ENCODE measurements at places on chromosomes 7 and 10. TPM values are rescaled to one million over a fixed set of nuclear protein-coding genes. Genes with fewer than 3 reads are reported as not detected.

Gene HHEX
- 22.8 TPM for total RNA-seq

Gene ANKIB1
- total RNA-seq = 41.4 TPM

Gene NODAL
- total RNA-seq = not detected

Gene RADIL
- total RNA-seq = 6.2 TPM

Gene ODAD2
- 0.29 TPM for total RNA-seq

Gene PDE6C
- not detected for total RNA-seq

Gene AVPI1
- total RNA-seq = 19.7 TPM

Gene NANOS1
- 1.0 TPM for total RNA-seq

Gene CDC14C
- not detected for total RNA-seq

DNA sequence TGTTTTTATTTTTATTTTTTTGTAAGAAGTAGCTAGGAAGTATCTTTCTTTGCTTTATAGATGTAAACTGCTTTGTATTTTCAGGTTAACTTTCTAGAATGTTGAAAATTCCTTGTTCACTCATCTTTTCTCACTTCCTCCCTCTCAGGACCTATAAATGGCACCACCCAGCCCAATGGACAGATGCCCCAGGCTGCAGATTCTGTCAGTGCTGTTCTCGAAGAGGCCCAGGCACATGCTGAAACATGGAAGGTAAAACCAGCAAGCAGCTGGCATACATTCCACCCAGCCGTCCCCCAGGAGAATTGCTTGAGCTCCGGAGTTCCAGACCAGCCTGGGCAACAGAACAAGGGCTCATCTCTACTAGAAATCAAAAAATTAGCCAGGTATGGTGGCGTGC, 47.1 kb upstream of the PDSS1 start:
- H3K27me3 ChIP-seq = no peaks in the 10 kb centered on the region
- H3K4me1 ChIP-seq = no peaks in the 10 kb centered on the region
- no peak overlapping the region for H3K4me3 ChIP-seq
- H3K27ac ChIP-seq = no peak overlapping the region
- DNase-seq = no peak

GRCh38 chr7:142177869-142178268, 66.4 kb downstream of the MGAM2 start:
- no peak for DNase-seq
- no peak overlapping the region for H3K27ac ChIP-seq
- H3K4me1 ChIP-seq = peaks cover 12% of the 10 kb centered on the region
- no peaks in the 10 kb centered on the region for H3K36me3 ChIP-seq
- no peaks in the 10 kb centered on the region for H3K27me3 ChIP-seq

- H3K27ac ChIP-seq = no peak overlapping the region
- DNase-seq = no peak
- H3K27me3 ChIP-seq = no peaks in the 10 kb centered on the region
- no peak overlapping the region for H3K4me3 ChIP-seq
- no peaks in the 10 kb centered on the region for H3K36me3 ChIP-seq
Observed at GRCh38 chr7:82005056-82005455, 235.2 kb upstream of the HGF start.

- no peaks in the 10 kb centered on the region for H3K36me3 ChIP-seq
- no peaks in the 10 kb centered on the region for H3K27me3 ChIP-seq
- H3K4me1 ChIP-seq = peaks cover 14% of the 10 kb centered on the region
Observed at GRCh38 chr10:95796504-95796903, 40.5 kb downstream of the ENTPD1 start.

- no peaks in the 10 kb centered on the region for H3K36me3 ChIP-seq
- no peak overlapping the region for H3K4me3 ChIP-seq
- no peak overlapping the region for H3K27ac ChIP-seq
- no peaks in the 10 kb centered on the region for H3K27me3 ChIP-seq
- H3K4me1 ChIP-seq = peaks cover 52% of the 10 kb centered on the region
Observed at GRCh38 chr10:132554053-132554990, 16.7 kb downstream of the INPP5A start.

DNA sequence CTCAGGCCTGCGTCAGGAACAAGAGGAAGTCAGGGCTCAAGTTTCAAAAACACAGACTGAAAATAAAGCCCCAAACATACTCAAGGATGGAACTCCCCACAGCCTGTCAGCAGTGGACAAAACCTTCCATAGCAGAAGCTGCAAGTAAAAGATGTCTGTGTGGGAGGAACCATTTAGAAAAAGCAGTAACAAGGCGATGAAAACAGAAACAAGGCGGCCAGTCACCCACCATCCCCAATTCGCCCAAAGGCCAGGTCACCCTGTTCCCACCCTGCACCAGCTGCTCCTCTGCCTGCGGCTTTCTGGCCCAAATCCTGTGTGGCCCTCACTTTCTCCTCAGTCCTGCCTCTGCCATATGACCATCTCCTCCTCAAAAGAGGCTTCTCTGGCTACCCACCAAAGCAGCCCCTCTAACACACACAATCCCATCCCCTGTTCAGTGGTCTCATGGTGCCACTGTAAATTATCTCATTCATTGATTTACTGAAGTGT, 27.8 kb downstream of the KCNMA1 start:
- no peak for DNase-seq
- no peaks in the 10 kb centered on the region for H3K4me1 ChIP-seq
- no peak overlapping the region for H3K4me3 ChIP-seq

- H3K4me3 ChIP-seq = no peak overlapping the region
- no peaks in the 10 kb centered on the region for H3K4me1 ChIP-seq
- H3K27ac ChIP-seq = no peak overlapping the region
- H3K36me3 ChIP-seq = no peaks in the 10 kb centered on the region
Observed at GRCh38 chr10:121084675-121085070, 233.5 kb downstream of the WDR11 start.

DNA sequence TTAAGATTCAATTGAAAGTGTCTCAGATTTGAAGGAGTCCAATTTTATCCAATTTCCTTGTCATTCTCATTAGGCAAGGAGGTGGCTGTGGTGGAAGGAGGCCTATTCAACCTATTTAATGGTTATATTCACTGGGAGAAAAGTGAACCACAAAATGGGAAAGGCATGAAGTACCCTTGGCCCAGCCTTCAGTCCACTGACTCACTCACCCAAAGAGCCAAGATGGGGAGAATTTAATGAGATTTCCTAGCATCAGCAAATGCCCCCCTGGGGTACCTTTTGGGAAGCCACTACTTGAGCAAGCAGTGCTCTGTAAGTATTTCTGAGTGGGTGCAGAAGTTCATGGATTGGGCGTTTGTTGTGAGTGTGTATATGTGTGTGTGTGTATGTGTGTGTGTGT, 144.1 kb downstream of the NRP1 start:
- no peak overlapping the region for H3K4me3 ChIP-seq
- no peaks in the 10 kb centered on the region for H3K27me3 ChIP-seq
- no peak for DNase-seq
- no peaks in the 10 kb centered on the region for H3K36me3 ChIP-seq

- H3K4me1 ChIP-seq = no peaks in the 10 kb centered on the region
- no peaks in the 10 kb centered on the region for H3K27me3 ChIP-seq
- no peak for DNase-seq
- H3K27ac ChIP-seq = no peak overlapping the region
Observed at GRCh38 chr7:108109221-108109908, 20.8 kb downstream of the LAMB4 start.

- no peak for DNase-seq
- H3K27me3 ChIP-seq = no peaks in the 10 kb centered on the region
- peaks cover 8% of the 10 kb centered on the region for H3K4me1 ChIP-seq
- no peak overlapping the region for H3K27ac ChIP-seq
- no peak overlapping the region for H3K4me3 ChIP-seq
Observed at GRCh38 chr10:89470628-89471027, 56.3 kb downstream of the IFIT5 start.

DNA sequence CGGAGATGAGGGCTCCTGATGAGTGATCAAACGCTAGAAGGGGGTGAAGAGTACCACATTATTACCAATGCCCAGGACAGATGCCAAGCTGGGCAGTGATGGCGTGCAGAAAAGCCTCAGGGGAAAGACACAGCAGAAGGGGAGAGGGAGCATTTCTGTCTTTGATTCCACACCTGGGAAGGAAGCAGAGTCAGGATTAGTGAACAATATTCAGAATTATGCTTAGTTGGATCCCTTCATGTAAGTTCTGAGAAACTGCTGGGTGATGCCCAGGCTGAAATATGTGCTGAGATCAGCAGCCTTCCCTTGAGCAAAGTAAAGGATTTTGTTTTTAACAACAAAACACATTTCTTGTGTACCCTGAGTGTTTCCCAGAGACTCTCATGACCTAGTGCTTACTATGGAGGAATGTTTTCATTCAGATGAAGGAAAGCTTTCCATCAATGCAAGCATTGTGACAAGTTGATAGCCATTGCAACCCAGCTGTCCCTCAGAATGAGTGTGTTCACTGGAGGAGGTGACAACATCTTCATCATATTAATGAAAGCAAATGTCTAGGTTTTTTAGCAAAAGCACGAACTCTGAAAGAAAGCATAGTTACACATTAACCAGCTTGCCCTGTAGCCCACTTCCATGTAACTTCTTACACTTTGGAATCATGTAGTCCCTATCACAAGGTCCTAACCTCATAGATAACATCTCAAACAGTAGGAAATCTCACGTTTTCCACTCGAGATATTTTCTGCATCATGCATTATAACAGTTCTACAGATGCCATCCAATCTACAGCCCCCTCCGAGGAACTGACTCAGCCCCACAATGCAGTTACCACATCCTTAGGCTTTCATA, 23.8 kb upstream of the AKR1C1 start:
- no peaks in the 10 kb centered on the region for H3K4me1 ChIP-seq
- H3K27ac ChIP-seq = no peak overlapping the region
- H3K27me3 ChIP-seq = no peaks in the 10 kb centered on the region
- no peak overlapping the region for H3K4me3 ChIP-seq

DNA sequence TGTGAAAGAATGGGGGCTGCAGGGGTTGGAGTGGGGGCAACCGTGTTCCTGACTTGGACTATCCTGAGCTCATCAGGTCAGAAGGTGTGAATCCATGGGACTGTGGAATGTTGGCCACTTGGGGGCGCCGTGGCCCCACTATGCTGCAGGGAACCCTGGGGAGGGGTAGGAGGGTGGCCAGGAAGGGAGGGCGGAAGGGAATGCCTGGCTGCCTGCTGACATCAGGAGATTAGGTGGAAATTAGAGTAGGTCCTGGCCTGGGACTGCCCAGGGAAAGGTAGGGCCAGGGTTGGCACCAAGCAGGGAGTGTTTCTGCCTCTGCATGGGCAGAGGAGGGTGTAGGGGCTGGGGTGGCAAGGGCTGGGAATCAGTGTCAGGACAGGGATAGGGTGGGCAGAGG, 65.8 kb upstream of the PRSS58 start:
- DNase-seq = no peak
- no peak overlapping the region for H3K27ac ChIP-seq
- no peaks in the 10 kb centered on the region for H3K4me1 ChIP-seq
- H3K36me3 ChIP-seq = no peaks in the 10 kb centered on the region
- no peak overlapping the region for H3K4me3 ChIP-seq

DNA sequence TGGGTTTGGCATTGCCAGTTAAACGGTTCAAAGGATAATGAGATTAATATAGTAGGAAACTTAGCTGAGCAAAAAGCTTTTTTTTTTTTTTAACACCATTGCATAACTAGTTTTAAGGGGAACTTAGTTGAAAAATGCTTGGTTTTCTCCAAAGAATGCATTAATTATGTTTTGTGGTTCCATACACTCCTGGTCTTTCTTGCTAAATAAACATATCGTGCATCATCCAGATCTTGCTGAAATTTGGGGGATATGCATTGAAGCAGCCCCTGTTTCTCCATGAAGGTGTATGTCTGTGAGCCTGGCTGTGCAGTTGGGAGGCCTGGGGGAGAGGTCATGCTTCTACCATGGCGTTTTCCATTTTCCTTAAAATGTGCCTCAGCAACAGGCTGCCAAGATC, 558.2 kb upstream of the GALNT17 start:
- no peak overlapping the region for H3K27ac ChIP-seq
- no peak overlapping the region for H3K4me3 ChIP-seq
- H3K36me3 ChIP-seq = no peaks in the 10 kb centered on the region
- no peaks in the 10 kb centered on the region for H3K27me3 ChIP-seq
- DNase-seq = no peak

- DNase-seq = no peak
- H3K4me1 ChIP-seq = peaks cover 5% of the 10 kb centered on the region
- H3K27me3 ChIP-seq = no peaks in the 10 kb centered on the region
- no peaks in the 10 kb centered on the region for H3K36me3 ChIP-seq
- H3K27ac ChIP-seq = no peak overlapping the region
Observed at GRCh38 chr10:78690354-78691111, 378.2 kb upstream of the ZMIZ1 start.

GRCh38 chr7:155700847-155701246, 56.4 kb downstream of the RBM33 start:
- H3K27me3 ChIP-seq = no peaks in the 10 kb centered on the region
- H3K27ac ChIP-seq = no peak overlapping the region
- peaks cover 4% of the 10 kb centered on the region for H3K36me3 ChIP-seq
- H3K4me3 ChIP-seq = no peak overlapping the region

DNA sequence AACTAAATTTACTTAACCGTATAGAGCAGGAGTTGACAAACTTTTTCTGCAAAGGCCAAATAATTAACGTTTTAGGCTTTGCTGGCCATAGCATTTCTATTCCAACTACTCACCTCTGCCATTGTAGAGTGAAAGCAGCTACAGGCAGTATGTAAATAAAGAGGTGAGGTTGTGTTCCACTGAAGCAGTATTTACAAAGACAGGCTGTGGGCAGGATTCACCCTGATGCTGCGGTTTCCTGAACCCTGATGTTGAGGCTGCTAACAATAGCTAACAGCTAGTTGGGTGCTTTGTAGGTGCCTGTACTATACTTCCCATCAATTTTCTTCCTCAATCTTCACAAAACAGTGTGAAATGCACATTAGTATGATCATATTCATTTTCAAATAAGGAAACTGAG, 47.0 kb upstream of the LAMB1 start:
- no peak for DNase-seq
- H3K4me1 ChIP-seq = no peaks in the 10 kb centered on the region
- no peaks in the 10 kb centered on the region for H3K27me3 ChIP-seq
- no peaks in the 10 kb centered on the region for H3K36me3 ChIP-seq
- H3K27ac ChIP-seq = no peak overlapping the region

- H3K27me3 ChIP-seq = no peaks in the 10 kb centered on the region
- no peak for DNase-seq
- H3K27ac ChIP-seq = no peak overlapping the region
- no peak overlapping the region for H3K4me3 ChIP-seq
- no peaks in the 10 kb centered on the region for H3K36me3 ChIP-seq
- no peaks in the 10 kb centered on the region for H3K4me1 ChIP-seq
Observed at GRCh38 chr7:5539013-5539411, 115.4 kb upstream of the TNRC18 start.

GRCh38 chr7:29561271-29561670, 2.4 kb upstream of the PRR15 start:
- H3K27me3 ChIP-seq = peaks cover 50% of the 10 kb centered on the region
- no peak overlapping the region for H3K4me3 ChIP-seq
- peaks cover 37% of the 10 kb centered on the region for H3K4me1 ChIP-seq
- H3K27ac ChIP-seq = no peak overlapping the region
- DNase-seq = no peak

DNA sequence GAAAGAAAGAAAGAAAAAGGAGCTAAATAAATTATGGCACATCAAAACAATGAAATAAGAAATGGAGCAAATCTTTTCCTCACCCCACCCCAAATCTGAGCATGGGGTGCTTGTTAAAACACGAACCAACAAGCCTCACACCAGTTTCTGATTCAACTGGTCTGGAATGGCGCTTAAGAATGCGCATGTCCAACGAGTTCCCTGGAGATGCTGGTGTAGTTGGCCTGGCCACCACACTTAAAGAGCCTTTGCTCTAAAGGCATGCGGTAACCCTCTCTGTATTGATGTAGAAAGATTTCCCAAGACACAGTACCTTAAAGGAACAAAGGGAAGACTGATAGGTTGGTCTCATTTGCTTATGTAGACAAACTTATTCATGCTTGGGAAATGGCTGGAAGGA, 49.1 kb upstream of the STEAP1B start:
- no peak overlapping the region for H3K4me3 ChIP-seq
- no peak overlapping the region for H3K27ac ChIP-seq
- peaks cover 53% of the 10 kb centered on the region for H3K27me3 ChIP-seq
- no peak for DNase-seq
